ENCODE measurements at places on chromosomes 16 and 17.

GRCh38 chr16:14392960-14393359 lies 237.1 kb downstream of the PARN start:
- DNase-seq: no peak

DNA sequence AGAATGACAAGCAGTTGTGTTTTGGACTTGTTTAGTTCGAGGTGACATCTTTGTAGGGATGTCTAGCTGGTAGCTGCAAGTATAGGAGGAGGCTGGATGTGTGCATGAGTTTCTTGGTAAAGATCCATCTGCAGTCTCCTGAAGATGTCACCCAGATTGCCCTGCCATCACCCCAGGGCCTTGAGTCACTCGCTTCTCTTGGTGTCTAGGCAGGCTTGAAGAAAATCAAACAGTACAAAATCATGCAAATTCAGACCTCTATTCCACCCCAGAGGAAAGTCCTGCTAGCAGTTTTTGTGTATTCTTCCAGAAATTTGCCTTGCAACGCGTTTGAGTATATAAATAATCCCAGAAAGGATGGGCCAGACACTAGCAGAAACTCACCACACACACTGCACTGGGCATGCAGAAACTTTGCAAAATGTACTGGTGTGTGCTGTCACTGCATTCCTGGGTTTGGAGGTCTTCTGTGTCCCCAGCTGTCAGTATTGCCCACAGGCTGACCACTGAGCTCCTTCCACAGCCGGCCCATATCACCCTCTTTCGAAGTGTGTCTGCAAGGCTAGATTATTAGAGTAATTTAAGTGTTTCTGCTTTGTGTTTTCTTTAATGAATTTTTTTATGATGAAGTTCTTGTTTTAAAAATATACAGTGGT lies 51.5 kb downstream of the TENT4B start:
- no peak for DNase-seq

DNA sequence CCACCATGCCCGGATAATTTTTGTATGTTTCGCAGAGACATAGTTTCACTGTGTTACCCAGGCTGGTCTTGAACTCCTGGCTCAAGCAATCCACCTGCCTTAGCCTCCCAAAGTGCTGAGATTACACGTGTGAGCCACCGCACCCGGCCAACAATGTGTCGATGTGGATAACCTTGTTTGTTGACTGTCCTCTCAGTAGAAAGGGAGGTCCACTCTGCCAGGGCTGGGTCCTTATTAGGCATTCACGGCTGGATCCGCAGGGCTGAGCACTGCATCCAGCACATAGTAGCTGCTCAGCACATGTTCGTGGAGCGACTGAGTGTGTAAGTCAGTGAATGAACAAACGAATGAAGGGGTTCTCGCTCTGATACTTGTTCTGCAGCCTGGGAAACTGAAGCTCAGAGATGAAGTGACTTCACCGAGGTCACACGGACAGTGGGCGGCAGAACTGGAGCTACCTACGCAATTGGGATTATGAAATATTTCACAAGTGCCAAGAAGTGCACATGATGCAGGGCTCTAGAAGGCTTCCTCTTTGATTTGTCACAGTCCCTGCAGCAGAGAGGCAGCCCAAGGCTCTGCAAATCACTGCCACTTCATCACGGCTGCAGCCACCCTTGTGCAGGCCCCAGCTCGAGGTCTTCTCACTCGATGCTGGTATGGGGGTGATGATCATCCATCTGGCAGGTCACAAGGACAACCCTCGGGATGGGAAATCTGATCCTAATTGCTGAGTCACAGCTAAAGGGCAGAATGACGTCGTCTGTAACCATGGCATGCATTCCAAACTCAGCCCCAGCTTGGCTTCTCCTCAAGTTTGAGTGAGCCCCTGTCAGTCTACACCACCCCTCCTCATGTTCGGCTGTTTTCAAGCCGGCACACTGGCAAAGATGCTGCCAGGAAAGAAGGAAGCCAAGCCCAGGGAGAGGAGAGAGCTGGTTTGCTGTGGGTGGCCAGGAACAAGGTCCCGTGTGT lies 28.0 kb upstream of the SNN start:
- DNase-seq: no peak

- DNase-seq: no peak
Observed at GRCh38 chr17:17835415-17836249, 1.2 kb downstream of the SREBF1 start.

DNA sequence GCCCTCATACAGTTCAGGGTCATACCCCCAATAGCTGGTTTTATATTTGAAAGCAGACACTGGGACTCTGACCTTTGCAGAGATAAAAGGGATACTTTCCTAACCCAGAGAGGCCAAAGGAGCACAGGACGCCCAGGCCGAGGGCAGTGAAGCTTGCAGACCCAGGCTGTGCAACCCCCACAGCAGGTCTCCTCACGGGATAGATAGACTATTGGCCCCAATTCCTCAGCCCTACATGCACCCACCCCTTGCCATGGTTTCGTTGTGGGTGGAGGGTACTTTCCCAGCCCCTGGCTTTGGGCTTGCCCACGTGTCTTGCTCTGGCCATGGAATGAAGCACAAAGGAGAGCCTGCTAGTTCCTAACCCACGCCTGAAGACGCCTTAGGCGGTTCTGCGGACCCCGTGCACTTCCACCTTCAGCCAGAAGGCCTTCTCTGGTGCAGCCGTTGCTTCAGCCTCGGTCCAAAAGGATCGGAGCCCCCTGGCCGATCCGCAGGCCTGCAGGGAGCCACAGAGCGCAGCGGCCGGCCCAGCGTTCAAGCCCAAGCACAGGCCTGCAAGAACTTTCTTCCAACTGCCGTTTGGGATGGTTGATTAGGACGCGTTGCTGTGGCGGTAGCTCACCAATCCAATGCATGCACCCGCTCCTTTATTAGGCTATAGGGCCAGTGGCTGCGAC lies 9.8 kb upstream of the BRCA1 start:
- no peak for DNase-seq

DNA sequence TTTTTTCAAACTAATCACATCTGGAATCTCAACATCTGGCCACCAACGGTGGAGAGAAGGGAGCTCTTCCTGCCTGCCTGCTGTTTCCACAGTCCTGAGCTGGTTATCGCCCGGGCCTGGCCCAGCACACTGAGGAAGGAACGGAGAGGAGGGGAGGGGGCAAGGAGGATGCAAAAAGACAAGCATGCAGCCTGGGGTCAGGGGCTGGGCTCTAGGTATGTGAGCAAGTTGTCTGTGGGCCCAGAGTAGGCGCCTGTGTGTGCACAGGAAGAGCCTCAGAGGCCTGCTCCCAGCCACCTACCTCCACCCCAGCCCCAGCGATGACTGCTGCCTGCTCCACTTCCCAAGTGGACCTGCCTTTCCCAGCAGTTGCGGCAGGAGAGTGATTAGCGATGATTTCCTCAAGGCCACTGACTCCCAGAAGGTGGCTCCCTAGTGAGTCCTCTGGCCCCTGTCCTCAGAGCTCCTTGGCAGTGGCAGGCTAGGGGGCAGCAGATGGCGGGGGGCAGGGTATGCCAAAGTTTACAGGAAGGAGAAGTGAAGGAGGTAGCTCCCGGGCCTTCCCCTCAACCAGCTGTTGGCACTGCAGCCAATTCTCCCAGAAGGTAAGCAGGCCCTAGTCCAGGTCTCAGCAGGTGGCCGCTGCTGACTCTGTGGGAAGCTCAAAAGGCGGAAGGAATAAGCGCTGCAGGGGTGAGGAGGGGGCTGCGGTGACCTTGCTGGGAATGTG lies 27.0 kb upstream of the RASD1 start:
- DNase-seq: no peak
